ENCODE measurements at places on chromosomes 2 and 18.

- no peak for DNase-seq
These were observed 283.6 kb upstream of the GYPC start for GRCh38 chr2:126372406-126372805.

DNA sequence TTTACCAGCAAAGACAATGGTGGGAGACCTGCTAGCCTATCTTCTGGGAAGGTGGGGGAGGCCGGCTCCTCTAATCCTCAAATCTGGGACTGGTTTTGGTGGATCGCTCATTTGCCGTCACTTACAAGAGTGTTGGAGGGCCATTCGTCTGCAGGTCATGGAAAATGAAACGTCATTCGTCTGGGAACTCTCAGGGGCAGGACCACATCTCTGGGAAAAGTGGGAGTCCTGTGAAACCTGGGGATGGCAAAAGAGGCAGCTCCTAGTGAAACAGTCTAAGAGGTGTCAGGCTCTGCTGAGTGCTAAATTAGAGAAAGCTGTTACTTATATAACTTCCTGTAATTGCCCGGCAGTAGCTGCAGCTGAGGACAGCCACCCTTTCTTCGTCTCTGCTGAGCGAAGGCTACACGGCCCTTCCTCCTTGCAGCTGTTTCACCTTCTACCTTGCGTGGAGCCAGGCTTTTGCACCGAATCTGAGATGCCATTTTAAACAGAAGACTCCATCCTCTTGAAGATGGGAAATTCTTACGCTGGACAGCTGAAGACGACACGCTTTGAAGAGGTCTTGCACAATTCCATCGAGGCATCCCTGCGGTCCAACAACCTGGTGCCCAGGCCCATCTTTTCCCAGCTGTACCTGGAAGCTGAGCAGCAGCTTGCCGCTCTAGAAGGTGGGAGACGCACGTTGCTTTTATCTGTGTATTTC is 22.4 kb downstream of the GREB1 start:
- DNase-seq, result no peak

DNA sequence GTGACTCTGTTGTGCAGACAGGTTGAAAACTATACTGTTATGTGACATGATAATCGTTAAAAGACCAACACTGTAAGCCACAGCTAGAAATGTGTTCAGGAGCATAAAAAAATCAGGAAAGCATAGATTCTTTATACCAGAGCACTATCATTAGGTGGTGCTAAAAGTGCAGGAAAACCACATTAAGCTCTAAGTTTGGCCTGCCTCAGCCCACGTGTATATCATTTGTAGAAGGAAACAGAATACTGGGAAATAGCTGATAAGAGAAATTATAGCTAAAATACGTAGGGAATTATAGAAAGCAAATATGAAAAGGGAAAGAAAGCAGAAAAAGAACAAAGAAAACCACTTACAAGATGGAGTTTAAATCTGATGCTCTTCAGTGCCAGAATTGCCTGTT is 26.5 kb upstream of the C2orf74 start:
- peak; percentile 21 for DNase-seq

DNA sequence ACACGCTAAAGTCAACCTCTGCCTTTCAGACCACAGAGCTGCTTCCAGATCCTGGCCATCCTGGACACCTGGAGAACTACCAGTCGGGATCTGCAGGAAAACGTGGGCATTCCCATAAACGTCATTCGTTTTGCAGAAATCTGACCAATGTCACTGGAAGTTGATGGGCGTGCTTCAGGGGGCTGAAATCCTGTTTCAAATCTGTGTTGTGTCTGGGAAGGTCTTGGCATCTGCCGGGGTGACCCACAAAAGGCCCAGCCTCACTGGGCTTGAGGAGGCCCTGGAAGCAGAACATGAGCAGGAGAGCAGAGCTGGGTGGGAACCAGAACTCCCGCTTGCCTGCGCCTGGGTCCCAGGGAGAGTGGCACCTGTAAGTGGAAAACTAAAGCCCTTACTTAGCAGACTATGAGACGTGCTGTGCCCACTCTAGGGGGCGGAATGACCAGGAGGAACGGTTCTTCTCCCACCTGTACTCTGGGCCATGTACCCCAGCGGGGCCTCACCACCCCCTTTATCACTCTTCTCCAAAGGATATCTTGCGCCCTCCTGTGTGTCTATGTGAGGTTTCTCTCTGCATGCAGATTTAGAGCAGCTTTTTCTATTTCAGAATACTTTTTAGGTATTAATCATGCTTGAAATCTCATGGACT is 200.9 kb downstream of the FAM210A start:
- DNase-seq, result no peak

DNA sequence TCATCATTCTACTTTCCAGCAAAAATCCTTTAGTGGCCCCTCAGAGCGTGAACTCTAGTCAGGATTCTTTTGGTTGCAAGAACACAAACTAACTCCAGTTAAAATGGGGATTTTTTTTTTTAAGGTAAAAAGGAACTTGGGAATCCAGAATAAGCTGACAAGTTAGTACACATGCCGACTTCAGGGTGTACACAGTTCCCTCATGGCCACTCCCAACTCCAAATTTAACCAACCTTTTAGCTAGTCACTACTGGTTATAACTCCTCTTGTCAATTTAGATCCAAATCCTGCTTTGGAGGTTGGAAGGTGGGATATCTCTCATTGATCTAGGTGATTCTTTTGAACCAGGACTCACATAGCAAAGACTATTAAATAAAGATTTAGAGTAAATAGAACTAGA is 5.0 kb upstream of the PGAP1 start:
- DNase-seq, result no peak

GRCh38 chr2:238790126-238790832 is 57.6 kb upstream of the TWIST2 start:
- DNase-seq, result no peak

GRCh38 chr2:237055386-237056100 is 30.1 kb upstream of the COPS8 start:
- DNase-seq, result no peak

DNA sequence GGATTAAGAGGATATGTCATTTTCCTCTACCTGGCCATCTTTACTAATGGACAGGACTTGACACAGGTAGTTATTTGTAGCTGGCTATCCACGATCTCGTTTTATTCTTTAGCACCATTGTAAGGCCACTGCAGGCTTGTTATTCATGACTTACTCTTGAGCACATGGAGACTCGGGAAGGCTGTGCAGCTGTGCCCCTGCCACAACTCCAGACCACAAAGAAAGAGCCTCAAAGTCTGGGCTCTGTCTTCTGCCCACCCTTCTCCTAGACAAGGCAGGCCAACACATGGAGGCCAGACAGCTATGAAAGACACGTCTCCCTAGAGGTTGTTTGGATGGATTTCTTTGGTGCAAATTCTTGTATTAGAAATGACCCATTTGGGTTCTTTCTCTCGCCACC is 133.8 kb downstream of the NAPG start:
- DNase-seq, result no peak

GRCh38 chr2:24191156-24191555 is 16.3 kb downstream of the FAM228A start:
- DNase-seq, result no peak
